ENCODE measurements at places on chromosomes 2 and 18. TPM values are rescaled to one million over a fixed set of nuclear protein-coding genes. Genes with fewer than 3 reads are reported as not detected.

GPR17 gene
- total RNA-seq, result not detected

INHBB gene
- total RNA-seq, result 35.9 TPM

- no peak for DNase-seq
- no peak overlapping the region for H3K27ac ChIP-seq
- H3K36me3 ChIP-seq, result no peaks in the 10 kb centered on the region
- no peak overlapping the region for H3K4me3 ChIP-seq
- no peaks in the 10 kb centered on the region for H3K4me1 ChIP-seq
- no peaks in the 10 kb centered on the region for H3K27me3 ChIP-seq
Measured at GRCh38 chr2:121162893-121163292, 122.1 kb downstream of the TFCP2L1 start.

GRCh38 chr2:13201924-13202323 lies 485.2 kb downstream of the TRIB2 start:
- H3K4me3 ChIP-seq, result no peak overlapping the region
- no peak overlapping the region for H3K27ac ChIP-seq
- no peaks in the 10 kb centered on the region for H3K27me3 ChIP-seq
- no peaks in the 10 kb centered on the region for H3K36me3 ChIP-seq
- no peaks in the 10 kb centered on the region for H3K4me1 ChIP-seq

DNA sequence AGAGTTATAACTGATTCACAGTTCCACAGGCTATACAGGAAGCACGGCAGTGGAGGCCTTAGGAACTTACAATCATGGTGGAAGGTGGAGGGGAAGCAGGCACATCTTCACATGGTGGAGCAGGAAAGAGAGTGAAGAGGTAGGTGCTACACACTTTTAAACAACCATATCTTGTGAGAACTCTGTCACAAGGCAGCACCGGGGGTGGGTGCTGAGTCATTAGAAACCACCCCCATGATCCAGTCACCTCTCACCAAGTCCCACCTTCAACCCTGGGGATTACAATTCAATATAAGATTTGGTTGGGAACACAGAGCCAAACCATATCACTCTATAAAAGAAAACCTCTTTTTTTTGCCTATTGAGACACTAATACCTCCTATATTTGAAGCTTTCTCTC lies 1108.5 kb upstream of the CDH2 start:
- no peaks in the 10 kb centered on the region for H3K27me3 ChIP-seq
- no peak overlapping the region for H3K27ac ChIP-seq
- DNase-seq, result no peak
- H3K4me1 ChIP-seq, result no peaks in the 10 kb centered on the region
- H3K36me3 ChIP-seq, result no peaks in the 10 kb centered on the region

DNA sequence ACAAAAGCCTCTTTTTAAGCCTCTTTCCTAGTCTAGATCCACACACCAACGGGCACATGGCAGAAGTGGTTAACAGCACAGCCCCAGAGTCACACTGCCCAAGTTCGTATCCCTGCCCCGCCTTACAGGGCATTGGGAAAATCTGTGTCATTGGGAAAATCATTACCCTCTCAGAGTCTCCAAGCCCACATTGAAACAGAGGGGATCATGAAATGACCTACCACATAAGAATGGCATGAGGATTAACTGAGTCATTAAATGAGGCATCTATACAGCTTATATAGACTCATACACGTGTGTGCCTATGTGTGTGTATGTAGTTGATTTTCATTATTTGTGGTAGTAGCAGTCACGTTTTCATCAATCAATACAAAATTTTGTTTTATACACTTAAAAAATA lies 469.0 kb upstream of the POU3F3 start:
- DNase-seq, result no peak
- no peak overlapping the region for H3K27ac ChIP-seq
- H3K4me1 ChIP-seq, result no peaks in the 10 kb centered on the region
- no peaks in the 10 kb centered on the region for H3K36me3 ChIP-seq
- H3K27me3 ChIP-seq, result no peaks in the 10 kb centered on the region
- no peak overlapping the region for H3K4me3 ChIP-seq

GRCh38 chr2:53802617-53803151 lies 15.8 kb downstream of the ERLEC1 start:
- no peak for DNase-seq
- H3K4me1 ChIP-seq, result no peaks in the 10 kb centered on the region
- H3K4me3 ChIP-seq, result no peak overlapping the region
- H3K27me3 ChIP-seq, result no peaks in the 10 kb centered on the region
- H3K36me3 ChIP-seq, result no peaks in the 10 kb centered on the region

GRCh38 chr2:212505586-212505985 lies 33.0 kb downstream of the ERBB4 start:
- no peak for DNase-seq
- no peak overlapping the region for H3K27ac ChIP-seq
- H3K36me3 ChIP-seq, result no peaks in the 10 kb centered on the region
- no peak overlapping the region for H3K4me3 ChIP-seq

Measured in prostate gland (tissue), 2 donors.